Metanephros (tissue), 2 donors: ENCODE measurements at places on chromosomes 13 and 19. TPM values are rescaled to one million over a fixed set of nuclear protein-coding genes. Genes with fewer than 3 reads are reported as not detected.

Gene OR7A5
- total RNA-seq = not detected

Gene ZNF135
- total RNA-seq = 18.4 TPM

Gene CEACAM16
- not detected for total RNA-seq

Gene LGALS14
- not detected for total RNA-seq

Gene LIM2
- not detected for total RNA-seq

Gene PGLYRP1
- total RNA-seq = 9.9 TPM

Gene GNG7
- total RNA-seq = 6.3 TPM

Gene RPS16
- 259 TPM for total RNA-seq

Gene CEACAM4
- 2.2 TPM for total RNA-seq

Gene JSRP1
- total RNA-seq = 12.8 TPM

Gene KCNN4
- total RNA-seq = 3.7 TPM

Gene ZNF569
- total RNA-seq = 7.8 TPM

Gene ELF1
- 77.8 TPM for total RNA-seq

Gene SHFL
- 25.0 TPM for total RNA-seq

Gene CBARP
- total RNA-seq = 2.3 TPM

Gene ELSPBP1
- total RNA-seq = not detected

Gene ZNF528
- total RNA-seq = 38.7 TPM

Gene RDH8
- total RNA-seq = not detected

Gene PSG11
- total RNA-seq = not detected

Gene ZNF835
- 7.1 TPM for total RNA-seq

Gene ICAM4
- total RNA-seq = 3.0 TPM

Gene C19orf38
- 6.4 TPM for total RNA-seq

Gene C19orf67
- total RNA-seq = not detected

Gene MTRF1
- total RNA-seq = 11.9 TPM

Gene NCLN
- total RNA-seq = 27.7 TPM

Gene SEMA6B
- total RNA-seq = 6.4 TPM

Gene FUT1
- total RNA-seq = 5.0 TPM

Gene ANKLE1
- total RNA-seq = 2.6 TPM

Gene CERS1
- total RNA-seq = 6.8 TPM

Gene RAB3A
- 8.8 TPM for total RNA-seq

Gene KLK13
- 0.35 TPM for total RNA-seq

Gene CDC42EP5
- total RNA-seq = 35.3 TPM

Gene ZSCAN5B
- not detected for total RNA-seq

Gene PIAS4
- total RNA-seq = 34.2 TPM

Gene CD209
- total RNA-seq = 4.8 TPM

Gene ZNF625
- total RNA-seq = 22.8 TPM

Gene OLFM4
- total RNA-seq = 8.1 TPM

Gene CILP2
- 1.1 TPM for total RNA-seq

Gene ZNF90
- 12.1 TPM for total RNA-seq

Gene YJU2
- 24.1 TPM for total RNA-seq

Gene ZNF681
- total RNA-seq = 3.3 TPM

Gene GSX1
- not detected for total RNA-seq

Gene PLK5
- 0.12 TPM for total RNA-seq

Gene APOC1
- 3.5 TPM for total RNA-seq

Gene GIPC1
- 95.6 TPM for total RNA-seq

Gene DCLK1
- 21.1 TPM for total RNA-seq

Gene CADM4
- total RNA-seq = 24.4 TPM

Gene ZNF304
- 13.6 TPM for total RNA-seq

Gene MRPL57
- 35.7 TPM for total RNA-seq

Gene PRX
- total RNA-seq = 8.5 TPM

Gene LYPD3
- total RNA-seq = 0.70 TPM

Gene SYNGR4
- total RNA-seq = not detected

Gene ZNF415
- 14.3 TPM for total RNA-seq

Gene GPC6
- total RNA-seq = 45.5 TPM
